ENCODE measurements at places on chromosomes 2 and 18.
A peak's percentile ranks its signal among the peaks of the same experiment; 100 is the strongest.

DNA sequence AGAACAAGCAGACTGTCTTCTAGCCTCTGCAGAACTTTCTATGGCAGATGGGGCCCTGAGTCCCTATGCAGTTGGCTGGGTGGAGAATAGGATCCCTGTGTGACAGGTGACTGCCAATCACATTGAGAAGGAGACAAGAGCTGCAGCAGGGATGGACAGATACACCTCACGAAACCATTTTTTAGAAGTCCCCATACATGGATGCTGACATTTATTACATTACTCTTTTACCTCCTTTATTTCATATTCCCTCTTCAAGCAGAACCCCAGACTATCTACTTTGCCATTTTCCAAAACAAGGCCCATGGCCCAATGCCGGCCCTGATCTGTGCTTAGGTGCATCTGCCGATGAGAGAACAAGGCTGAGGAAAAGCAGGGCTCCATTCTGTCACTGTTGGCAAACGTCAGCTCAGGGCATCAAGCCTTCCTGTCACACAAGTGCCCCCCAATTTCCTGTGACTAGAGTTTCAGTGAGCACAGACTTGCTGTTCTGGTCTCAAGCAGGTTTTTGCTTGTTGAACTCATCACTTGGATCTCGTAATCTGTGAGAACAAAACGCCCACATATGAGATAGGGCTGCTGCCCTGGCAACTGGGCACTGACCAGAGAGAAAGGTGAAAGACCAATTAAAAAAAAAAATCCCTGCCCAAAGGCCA is 35.8 kb downstream of the LOXHD1 start:
- no peak for DNase-seq

DNA sequence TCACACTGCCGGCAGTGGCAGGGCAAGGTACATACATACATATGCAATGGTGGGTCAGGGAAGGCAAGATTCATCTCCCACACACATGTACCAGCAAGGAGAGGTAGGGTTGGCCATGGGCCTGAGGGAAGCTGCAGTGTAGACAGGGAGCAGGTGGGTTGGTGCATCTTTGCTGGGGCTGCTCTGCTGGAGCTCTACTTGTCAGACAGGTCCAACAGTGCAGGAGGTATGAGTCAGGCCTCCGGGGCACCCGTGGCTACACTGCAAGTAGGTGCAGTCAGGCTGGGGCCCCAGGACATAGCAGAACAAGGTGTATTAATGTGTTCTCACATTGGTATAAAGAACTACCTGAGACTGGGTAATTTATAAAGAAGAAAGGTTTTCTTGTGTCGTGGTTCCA is 281.1 kb upstream of the COL3A1 start:
- DNase-seq, result no peak

DNA sequence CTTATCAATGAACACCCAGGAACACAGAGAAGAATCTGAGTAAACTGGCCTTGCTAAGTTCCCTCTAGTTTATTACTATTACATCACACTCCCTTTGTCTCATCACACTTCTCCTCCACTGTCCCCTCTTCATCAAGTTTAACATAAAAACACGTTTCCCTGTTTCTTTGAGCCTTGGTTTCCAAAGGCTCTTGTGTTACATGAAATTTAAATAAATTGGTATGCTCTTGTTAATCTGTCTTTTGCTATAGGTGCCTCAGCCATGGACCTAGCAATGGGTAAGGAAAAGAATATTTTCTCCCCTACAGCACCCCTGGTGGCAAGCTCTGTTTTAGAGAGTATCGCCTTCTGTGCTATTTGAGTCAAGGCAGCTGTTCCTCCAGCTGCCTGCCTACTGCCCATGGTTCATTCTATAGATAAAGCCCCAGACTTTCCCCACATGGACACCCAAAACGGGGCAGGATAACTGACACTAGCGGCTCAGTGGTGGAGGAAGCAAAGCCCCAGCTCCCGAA is 31.8 kb downstream of the TGIF1 start:
- no peak for DNase-seq

GRCh38 chr2:71337776-71338175 is 6.2 kb downstream of the ZNF638 start:
- no peak for DNase-seq

- DNase-seq, result no peak
These were observed 69.7 kb downstream of the COBLL1 start for GRCh38 chr2:164771897-164772296.

- no peak for DNase-seq
These were observed 91.2 kb downstream of the TAF4B start for GRCh38 chr18:26317398-26317797.

DNA sequence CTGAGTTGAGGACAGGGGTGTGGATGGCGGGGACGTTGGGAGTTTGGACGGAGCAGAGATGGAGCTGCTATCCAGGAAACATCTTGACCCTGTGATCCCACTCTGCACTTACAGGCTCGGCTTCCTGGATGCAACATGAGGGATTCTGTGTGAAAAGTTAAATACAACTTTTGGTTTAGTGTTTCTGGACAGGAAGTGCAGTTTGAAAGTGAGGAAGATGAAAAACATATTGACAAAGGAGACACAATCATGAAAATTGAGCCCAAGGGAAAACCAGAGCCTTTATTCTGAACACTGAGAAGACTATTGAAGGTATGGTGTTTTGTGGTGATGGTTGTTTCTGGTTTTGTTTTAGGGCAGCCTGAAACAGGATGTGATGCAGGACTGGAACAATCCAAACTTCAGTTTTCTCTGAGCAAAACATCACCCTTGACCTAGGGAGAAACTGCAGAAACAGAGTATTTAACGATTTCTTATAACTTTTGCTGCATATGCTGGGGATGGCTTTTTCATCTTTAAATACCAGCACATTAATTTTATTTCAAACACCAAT is 76.5 kb upstream of the RFX8 start:
- no peak for DNase-seq

GRCh38 chr2:205245652-205246051 is 436.6 kb upstream of the NRP2 start:
- no peak for DNase-seq

- DNase-seq, result peak; percentile 30
These were observed 420.1 kb upstream of the ACVR2A start for GRCh38 chr2:147424766-147425165.

DNA sequence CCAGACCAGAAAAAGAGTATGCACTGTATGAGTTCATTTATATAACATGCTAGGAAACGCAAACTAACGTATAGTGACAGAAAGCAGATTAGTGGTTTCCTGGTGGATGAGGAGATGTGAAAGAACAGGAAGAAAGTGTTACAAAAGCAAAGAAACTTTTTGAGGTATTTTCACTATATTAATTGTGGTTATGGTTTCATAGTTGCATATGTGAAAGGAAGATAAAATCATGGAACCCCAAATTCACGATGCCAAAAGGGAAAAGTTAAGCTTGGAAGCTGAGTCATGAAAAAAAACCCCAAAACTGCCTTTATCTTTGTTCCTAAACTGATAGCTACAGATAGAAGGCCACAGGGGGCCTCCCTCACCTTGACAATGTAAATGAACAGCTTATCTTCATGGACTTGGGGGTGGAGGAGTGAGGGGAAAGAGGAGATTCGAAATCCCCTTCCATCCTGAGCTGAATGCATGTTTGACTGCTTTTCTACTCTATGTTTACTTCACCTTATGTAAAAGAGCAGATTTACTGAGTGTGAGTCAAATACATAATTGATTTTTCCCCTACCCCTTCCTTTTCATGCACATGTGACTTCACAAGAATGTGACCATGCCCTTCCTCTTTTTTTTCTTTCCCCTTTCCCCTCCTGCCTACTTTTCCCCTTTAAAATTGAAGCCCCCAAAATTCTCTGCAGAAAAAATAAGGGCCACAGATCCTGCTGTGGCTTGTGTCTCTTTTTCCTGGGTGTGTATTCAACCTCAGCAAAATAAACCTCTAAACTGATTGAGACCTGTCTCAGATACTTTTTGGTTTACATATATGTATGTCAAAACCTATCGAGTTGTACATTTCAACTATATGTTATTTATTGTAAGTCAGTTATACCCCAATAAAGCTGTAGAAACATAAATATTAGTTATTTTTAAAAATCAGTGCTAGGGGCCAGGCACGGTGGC is 100.1 kb upstream of the TLK1 start:
- DNase-seq, result no peak

- no peak for DNase-seq
These were observed 13.5 kb downstream of the ESPNL start for GRCh38 chr2:238113611-238114010.

- no peak for DNase-seq
These were observed 12.5 kb downstream of the ABCG8 start for GRCh38 chr2:43851011-43851980.

DNA sequence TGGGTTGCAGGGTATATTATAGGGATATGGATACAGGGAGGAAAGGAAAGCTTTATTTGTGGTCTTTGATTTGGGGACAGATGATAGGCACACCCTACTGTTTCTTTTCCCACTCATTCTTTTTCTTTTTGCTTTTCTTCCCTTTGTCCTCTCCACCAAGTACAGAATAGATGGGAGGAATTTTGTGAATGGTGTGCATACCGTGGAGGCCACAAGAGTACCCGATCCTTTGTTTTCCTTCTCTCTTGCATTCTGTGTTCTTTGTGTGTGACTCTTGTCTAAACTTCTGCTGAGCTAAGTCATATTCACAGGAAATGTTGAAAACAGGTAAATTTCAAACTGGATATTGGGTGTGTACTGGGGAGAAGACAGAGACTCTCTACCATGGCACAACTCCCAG is 321.4 kb upstream of the SLC8A1 start:
- no peak for DNase-seq

GRCh38 chr2:40370007-40370395 is 81.9 kb downstream of the SLC8A1 start:
- DNase-seq, result no peak

DNA sequence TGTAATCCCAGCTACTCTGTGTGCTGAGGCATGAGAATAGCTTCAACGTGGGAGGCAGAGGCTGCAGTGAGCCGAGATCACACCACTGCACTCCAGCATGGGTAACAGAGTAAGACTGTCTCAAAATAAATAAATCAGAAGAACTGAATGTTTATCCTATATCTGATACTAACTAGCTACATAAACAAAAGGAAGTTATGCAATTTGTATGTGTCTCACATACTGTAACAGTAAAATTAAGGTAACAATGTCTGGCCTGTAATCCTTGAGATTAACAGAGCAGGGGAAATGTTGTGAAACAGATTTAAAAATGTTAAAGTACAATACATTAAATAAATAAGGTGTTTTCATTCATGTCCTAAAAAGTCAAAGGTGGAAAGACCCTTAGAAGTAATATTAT is 150.8 kb downstream of the MEMO1 start:
- no peak for DNase-seq

DNA sequence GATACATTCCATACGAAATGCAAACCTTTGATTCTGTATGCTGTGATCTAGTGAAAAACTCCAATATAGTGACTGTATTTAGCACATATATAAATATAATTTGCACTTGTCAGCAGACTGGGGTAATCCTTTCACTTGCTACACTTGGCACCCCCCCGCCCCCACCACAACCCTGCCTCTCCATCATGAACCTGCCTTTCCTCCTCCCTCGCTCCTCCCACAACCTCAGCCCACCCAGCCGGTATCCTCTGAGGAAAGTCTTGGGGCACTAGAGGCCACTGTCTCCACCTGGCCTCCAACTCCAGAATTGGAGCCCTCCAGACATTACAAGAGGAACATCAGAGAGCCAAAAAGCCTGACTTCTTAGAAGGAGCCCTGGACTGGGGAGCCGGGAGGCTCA is 196.3 kb downstream of the LOXHD1 start:
- no peak for DNase-seq

DNA sequence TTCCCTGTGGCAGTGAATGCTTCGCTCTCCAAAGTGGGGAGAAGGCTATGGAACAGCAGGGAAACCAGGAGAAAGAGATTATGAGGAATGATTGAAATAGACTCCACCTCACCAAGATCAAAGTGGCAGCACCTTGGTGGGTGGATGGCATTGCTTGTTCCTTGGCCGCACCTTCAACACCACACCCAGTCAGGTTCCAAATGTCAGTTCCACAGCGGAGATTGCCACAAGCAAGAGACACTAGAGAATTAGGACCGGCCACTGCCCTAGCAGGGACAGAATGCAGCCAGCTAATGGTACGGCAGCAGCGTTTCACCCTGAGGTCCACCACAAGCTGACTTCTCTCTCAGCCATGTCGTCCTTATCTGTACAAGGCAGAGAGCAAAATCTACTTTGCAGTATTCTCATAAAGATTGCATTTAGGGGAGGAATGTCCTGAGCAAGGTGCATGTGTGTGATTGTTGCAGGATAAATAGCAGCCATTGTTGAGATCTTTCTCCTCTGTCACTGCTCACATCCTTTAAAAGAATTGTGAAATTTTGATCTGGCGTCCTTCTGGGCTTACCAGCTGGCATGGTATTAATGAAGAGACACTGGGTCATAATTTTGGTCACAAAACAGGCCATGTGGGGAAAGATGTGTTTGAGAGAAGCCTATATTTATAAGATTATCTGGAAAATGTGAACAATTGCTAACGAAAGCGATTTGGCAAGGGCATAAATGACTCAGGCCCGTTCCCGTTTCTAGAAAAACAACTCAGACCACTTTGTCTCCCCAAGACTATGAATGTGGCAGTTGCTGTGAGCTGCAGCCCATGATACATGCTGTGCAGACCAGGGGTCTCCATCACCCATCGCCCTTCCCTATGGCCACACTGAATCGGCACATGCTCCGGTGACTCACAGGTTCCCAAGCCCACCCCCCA is 228.6 kb upstream of the ID2 start:
- no peak for DNase-seq

DNA sequence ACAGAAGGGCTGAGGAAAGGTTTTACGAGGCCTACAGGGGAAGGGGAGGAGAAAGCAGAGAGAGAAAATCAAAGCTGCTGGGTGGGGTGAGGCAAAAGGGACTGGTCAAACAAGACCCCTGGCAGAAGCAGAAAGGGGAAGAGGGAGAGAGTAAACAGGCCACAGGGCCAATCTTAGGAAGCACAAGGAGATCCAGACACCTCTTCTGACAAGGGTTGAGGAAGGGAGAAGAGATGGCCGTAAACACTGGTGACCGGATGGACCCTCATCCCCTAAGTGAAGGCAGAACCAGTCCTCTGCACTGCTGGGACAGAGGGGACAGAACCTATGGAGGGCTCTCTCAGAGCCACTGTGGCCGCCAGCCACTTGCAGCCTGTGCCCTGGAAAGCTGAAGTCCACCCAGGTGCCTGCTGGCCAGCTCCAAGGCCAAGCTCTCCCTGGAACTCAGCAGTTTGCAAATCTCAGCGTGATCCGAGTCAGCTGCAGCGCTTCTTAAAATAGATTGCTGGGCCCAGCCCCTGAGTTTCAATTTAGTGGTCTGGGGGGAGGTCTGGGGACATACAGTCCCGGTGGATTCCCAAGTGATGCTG is 108.8 kb downstream of the TMEM163 start:
- DNase-seq, result no peak

All from kidney glomerular epithelial cell (primary cell).